Stimulated activated CD8-positive, alpha-beta memory T cell treated with anti-CD3 and anti-CD28 coated beads, Interleukin-7, amount 100 ng/mL, for 1 hour (primary cell): ENCODE measurements at places on chromosomes 3 and 15.

DNA sequence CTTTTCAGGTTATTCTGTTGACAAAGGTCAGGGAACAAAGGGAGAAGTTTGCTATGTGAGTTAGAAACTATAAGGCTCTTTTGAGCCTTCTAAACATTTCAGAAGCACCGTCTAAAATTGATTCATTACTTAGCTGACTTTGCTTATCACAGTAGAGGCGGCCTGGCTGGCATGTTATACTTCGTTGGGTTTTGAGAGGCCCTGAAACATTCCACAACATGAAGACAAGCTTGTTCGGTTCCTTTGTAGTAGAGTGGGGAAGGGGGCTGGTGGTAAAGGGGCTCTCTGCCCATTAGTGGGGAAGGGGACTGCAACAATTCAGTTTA is 23.6 kb downstream of the ZBTB38 start:
- DNase-seq: no peak

DNA sequence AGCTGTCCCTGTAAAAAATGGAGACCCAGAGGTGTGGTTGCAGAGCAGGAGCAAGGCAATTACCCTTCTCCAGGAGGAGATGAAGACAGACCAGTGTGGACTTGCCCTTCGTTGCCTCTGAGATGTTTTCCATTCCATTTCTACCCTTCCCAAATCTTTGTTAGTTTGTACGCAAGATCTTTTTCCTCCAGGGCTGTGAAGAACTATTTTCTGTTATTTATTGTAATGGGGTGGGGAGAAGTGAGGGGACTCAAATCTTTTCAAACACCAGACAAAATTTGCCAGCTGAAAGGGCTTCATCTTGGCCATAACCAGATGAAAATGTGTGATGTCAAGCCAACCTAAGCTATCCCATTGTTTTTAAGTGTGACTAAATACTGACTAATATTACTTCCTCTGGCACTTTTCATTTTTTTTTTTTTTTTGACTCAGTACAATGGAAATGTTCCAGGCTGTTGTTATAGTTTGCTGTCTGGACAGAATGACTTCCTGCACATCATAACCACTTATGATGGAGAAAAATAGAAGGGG is 271.3 kb upstream of the TPRG1 start:
- DNase-seq: no peak

- DNase-seq: no peak
Observed at GRCh38 chr3:119311081-119311925, 17.1 kb downstream of the ARHGAP31 start.

DNA sequence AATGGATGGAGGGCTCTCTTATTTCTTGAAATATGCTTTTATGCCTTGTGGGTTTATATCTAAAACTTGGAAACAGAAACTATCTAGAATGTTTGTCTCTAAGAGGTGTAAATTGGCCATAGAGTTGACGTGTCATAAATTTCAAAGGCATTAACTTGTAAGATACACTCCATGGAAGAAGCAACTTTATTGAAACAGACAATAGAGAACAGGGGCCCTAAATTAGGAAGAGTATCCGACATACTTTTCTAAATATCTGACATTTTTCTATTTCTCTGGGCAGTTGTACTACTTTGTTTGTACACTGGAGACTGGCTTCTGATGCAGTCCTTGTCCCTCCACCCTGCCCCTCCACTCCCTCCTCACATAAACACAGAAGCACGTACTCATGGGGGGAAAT is 50.0 kb downstream of the MEIS2 start:
- no peak for DNase-seq

- no peak for DNase-seq
Observed at GRCh38 chr3:144085964-144086363, 114.3 kb downstream of the DIPK2A start.
